Calu3 (cell line): ENCODE measurements at places on chromosomes 12 and 14.

- no peak for DNase-seq
Observed at GRCh38 chr14:96999654-97000155, 202.5 kb downstream of the VRK1 start.

- DNase-seq: peak; percentile 88
Observed at GRCh38 chr14:21308479-21309237, 28.8 kb downstream of the RPGRIP1 start.

DNA sequence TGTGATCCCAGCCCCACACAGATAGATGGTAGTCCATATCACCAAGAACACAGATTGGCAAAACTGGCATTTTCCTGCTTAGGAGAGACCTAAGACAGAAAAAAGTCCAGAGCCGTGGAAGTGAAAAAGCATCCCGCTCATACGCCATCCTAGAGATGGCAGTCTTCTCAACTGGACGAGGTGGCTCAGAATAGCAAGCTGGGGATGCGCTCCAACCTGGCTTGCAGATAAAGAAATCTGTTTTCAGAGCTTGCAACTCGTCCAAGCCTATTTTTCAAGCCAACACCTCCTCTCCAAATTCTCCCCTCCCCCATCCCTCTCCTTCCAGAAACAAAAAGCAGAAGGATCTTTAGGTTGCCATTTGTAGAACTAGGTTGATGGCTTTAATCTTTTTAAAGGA, 74.3 kb upstream of the OTX2 start:
- DNase-seq: no peak

DNA sequence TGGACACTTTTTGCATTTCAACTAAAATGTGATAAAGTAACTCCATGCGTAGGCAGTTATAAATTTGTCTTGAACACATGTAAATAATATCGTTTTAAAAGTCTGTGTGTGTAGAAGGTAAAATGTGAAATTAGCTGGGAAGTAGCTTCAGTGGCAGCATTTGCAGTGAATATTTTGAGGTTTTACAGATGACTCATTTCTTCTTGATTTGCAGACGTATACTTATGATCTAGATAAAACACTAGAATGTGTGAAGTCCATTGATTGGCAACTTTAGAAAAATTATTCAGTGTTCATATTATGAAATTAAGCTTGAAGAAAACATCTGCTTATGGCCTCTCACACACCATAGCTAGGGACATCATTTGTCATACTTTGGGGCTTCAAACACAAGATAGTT, 788.6 kb upstream of the NOVA1 start:
- DNase-seq: no peak

DNA sequence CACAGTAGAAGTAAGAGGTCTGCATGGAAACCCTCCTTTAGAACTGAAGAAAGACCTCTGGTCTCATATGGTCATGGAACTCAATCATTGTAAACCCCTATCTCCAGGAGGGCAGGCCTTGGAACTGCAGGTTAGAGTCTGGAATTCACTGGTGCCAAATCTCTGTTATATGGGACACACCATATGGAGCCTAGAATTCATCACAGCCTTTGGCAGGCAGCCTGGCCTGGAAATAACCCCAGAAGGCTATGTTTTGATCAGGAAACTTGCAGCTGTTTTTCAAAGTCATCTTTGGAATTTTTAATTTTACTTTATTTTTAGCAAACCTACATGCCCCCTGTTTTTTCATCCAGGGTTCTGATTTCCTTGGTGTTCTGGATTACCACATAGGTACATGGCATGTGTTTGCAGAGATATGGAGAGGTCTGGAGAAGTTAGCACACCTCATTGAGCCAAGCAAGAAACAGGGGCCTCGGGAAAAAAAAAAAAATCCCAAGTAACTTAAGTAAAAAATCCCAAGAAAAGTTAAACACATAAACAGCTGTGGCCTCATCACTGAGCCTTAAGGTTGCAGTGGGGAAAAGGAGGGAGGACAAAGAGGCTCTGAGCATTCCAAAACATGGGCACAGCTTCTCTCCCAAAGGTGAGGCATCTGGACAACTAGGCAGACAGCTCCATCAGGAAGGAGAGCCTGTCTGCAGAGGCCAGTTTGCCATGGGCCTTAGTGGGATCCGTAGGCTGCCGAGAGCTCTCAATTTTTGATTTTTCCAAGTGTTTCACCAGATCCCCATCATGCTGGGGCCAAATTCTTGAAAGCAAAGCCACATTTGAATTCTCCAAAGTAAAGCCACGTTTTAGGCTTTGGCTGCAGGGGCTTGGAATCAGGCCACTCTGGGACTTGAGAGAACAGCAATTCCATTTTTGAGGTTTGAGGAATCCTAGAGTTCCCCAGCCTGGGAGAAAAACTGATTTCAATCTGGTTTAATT, 339.6 kb upstream of the TBX3 start:
- DNase-seq: no peak

DNA sequence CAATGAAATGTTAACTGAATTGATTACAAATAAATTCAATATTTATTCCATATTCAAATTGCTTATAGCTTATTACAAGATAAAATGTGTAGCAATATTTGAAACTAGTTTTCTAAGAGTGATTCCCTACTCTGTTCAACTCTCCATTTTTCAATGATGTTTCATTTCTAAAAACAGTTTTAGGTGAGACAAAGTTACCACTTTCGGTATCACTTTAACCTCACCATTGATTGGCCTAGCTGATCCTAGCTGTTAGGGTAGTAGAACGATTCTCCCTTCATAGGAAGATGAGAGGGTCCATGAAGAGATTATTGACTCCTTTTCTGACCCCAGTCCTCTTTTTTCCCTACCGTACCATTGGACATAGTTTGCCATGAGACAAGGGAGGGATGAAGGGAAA, 373.3 kb downstream of the PRKD1 start:
- no peak for DNase-seq

- DNase-seq: no peak
Observed at GRCh38 chr12:464484-465267, 4.9 kb downstream of the B4GALNT3 start.

GRCh38 chr14:71175491-71175890, 268.2 kb downstream of the PCNX1 start:
- peak; percentile 69 for DNase-seq

DNA sequence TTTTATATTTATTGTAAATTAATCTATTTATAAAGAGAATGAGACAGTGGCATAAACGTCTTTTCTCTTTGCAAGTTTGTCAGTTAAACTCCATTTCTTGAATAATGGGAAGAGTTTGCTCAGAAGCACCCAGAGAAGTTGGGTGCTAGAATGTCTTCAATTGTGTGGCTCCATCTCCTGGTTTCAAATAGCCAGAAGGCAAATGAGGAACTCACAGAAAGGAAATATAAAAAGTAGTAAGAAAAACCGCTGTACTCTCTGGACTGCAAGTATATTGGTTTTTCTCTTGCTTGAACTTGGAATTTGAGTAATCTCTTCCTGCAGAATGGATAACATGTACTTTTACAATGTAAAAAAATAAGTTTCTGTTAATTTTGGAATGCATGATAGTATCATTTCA, 217.5 kb downstream of the DPY19L2 start:
- no peak for DNase-seq

DNA sequence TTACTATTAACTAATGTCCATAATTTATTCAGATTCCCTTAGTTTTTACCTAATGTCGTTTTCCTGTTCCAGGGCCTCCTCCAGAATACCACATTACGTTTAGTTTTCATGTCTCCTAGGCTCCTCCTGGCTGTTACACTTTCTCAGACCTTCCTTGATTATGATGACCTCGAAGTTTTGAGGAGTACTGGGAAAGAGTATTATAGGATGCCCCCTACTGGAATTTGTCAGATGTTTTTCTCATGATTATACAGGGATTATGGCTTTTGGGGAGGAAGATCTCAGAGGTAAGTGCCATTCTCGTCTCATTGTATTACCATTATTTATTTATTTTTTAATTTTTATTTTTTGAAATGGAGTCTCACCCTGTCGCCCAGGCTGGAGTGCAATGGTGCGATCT, 17.7 kb upstream of the C1S start:
- no peak for DNase-seq

DNA sequence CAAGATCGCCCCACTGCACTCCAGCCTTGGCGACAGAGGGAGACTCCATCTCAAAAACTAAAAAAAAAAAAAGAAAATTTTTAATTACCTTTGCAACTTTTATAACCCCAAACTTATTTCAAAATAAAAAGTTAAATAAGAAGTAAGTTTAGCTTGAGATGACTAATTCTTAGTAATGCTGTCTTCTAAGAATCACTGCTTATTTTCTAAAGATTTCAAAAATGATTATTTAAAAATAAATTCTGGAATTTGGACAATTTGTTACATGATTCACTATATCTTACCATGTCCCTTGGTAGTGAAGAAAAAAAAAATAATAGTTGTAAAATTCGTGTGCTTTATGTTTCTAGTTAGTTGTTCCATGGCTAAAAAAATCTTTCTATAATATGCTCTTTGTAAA, 11.6 kb upstream of the HECTD1 start:
- no peak for DNase-seq

GRCh38 chr14:88554457-88555286, at the start of gene PTPN21:
PTPN21 (minus strand) TSS chr14:88555007; CDS start chr14:88550417, 4,590 bp downstream.
- peak; percentile 77 for DNase-seq

GRCh38 chr14:101991352-101991751, 27.0 kb downstream of the DYNC1H1 start:
- no peak for DNase-seq

DNA sequence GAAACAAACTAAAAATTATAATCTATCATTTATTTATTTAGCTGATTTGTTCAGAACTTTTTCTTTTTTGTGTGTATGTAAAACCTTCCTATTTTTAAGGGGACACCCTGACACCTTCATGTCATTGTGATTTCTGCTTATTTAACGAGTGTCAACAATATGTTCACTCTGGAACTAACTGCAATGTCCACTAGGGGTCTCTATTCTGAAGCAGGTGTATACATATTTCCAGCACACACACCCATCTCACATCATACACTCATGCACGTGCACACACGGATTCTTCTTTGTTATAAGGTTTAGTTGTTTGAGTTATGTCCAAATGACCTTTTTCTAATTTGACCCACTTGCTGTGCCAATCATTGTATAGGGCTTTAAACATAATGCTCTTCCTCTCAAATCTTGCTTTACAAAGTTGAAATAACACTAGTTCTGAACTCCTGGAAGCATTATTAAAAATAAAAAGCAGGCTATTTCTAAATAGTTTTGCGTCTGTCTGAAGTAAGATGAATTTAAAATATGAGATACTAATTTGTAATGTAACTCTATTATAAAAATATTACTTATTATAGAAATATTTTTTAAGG, 15.5 kb downstream of the E2F7 start:
- peak; percentile 55 for DNase-seq

- DNase-seq: peak; percentile 57
Observed at GRCh38 chr14:102774391-102775153, 2.7 kb upstream of the TRAF3 start.

GRCh38 chr14:105257464-105257863, 9.1 kb downstream of the BTBD6 start:
- DNase-seq: no peak
